Tongue (tissue), 3 donors: ENCODE measurements at places on chromosomes 5 and 9. TPM values are rescaled to one million over a fixed set of nuclear protein-coding genes. Genes with fewer than 3 reads are reported as not detected.

GRCh38 chr9:87836951-87837705 is 45.5 kb upstream of the SPATA31E1 start:
- DNase-seq: peak; percentile 78

DNA sequence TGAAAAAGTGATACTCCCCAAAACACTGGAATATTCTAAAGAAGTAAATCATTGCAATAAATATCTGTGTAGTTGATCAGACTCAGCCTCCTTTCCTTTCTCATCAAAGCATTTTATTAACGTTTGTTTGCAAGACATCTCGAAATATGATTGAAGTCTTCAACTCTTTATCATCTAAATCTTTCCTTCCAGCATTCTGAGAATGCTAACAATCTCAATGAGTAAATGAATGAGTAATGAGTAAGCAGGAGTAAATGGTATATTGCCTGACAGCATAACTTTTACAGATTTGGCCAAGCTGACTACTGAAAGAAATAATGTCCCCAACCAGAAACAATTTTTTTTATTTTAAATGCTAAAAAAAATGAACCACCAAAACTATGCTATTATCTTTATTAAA is 157.1 kb downstream of the SLCO4C1 start:
- no peak for DNase-seq

GRCh38 chr9:33242609-33243134 is 2.7 kb downstream of the SPINK4 start:
- no peak for DNase-seq

GRCh38 chr9:109317979-109318741 is 2.7 kb downstream of the EPB41L4B start:
- no peak for DNase-seq

GRCh38 chr5:154829589-154830218 is 20.7 kb downstream of the FAXDC2 start:
- DNase-seq: peak; percentile 69

The PKN3 gene
- total RNA-seq: 5.9 TPM

DNA sequence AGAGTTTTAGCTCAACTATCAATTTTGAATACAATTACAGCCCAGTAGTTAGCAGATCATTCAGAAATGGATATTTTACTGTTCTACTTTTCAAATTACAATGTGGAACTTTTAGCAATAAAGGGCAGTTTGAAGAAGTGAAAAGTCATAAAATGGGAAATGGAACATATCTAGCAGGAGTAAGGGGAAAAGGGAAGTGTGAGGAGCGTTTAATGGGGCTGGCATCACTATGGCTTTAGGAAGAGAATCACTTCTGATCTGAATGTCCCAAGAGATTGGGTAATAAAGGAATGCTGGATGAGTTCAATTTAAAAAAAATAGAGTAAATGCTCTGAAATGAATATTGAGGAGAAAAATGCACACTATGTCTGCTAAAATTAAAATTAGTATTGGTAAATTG is 77.4 kb downstream of the ATPSCKMT start:
- no peak for DNase-seq
